Stimulated activated CD4-positive, alpha-beta T cell treated with anti-CD3 and anti-CD28 coated beads, Interleukin-2, amount 100 ng/mL, for 4 hours (primary cell): ENCODE measurements at places on chromosomes 2 and 18.

GRCh38 chr2:159968279-159968900 lies 94.0 kb downstream of the PLA2R1 start:
- DNase-seq = no peak

DNA sequence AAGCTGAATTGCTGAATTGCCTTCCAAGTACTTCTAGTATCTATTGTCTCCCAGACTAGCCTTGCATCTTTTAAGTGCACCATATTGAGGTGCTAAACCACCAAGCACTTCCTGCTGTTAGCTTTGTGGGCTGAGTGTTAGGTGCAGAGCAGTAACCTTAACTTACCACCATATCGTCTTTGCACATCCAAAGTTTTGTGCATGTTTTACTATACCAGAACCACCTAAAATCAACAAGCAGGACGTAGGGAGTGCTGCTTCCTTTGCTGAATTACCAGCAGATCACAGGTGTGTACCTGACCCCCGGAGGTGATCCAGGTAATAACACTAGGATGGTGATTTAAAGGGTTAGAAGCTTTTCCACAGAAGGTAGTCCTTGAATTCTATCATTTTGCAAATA lies 359.9 kb upstream of the HNRNPA3 start:
- DNase-seq = no peak

DNA sequence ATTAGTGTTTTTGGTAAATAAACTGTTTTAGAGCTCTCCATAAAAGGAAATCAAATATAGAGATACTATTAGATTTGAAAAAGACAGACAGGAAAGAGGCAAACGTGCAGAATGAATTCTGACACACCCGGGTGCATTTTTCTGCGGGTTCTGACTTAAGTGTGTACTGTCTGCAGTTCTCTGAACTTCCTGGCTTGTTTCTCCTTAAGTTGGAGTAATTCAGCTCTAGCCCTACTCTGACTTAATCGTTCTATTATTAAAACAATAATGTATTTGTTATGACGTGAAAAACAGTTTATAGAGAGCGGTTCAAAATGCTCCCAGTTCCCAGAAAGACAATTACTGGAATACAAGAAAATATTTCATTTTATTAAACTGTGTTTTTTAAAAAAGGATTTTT lies 305.9 kb downstream of the ARHGAP15 start:
- no peak for DNase-seq

DNA sequence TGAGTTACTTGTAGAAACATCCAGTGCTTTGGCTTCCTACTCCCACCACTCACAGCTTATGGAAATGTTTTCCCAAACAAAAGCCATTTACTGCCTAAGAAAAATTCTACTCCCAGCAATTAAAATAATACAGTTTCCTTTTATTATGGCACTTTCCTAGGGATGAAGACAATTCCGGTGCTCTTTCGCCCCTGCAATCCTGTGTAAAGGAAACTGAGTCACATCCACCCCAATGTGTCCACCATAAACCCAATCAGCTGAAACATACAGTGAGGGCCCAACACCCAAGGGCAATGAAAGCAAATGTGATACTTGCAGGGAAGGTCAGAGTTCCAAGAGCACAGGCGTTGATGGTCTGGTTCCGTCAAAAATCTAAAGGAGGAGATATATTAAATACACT lies 62.0 kb upstream of the ST3GAL5 start:
- DNase-seq = no peak

DNA sequence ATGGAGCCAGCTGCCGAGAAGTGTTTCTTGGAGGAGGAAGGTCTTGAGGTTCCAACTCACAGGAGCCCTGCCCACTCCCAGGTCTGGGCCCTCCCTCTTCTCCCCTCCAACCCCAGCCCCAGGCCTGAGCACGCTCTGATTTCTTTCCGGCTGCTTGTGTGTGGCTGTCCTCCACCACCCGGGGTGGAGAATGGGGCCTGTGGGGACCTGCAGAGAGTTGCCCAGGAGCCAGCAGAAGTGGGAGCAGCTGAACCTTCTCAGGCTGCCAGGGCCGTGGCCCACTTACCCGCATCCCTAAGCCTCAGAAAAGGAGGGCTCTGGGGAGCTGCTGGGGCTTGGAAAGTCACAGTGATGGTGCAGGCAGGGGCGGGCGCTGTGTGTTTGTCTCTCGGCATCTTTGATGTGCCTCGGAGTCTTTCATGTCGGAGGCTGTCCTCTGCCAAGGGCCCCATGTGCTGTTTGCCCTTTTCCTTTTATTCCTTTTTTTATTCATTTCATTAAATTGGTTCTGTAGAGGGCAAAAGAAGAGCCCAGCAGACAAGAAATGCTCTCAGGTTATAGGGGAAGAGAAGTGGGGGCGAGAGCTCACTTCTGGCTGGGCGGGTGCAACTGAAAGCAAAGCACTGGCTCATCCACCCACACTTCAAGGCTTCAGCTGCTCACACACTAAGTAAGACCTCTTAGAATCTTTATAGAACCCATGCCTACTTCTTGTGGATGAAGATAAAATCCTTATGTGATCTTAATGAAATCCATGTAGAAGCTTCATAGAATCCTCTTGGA lies 52.5 kb downstream of the SDC1 start:
- no peak for DNase-seq

GRCh38 chr2:88857274-88857741 lies 165.8 kb downstream of the RPIA start:
- no peak for DNase-seq

- no peak for DNase-seq
These were observed 21.3 kb downstream of the EDAR start for GRCh38 chr2:108967757-108968156.

DNA sequence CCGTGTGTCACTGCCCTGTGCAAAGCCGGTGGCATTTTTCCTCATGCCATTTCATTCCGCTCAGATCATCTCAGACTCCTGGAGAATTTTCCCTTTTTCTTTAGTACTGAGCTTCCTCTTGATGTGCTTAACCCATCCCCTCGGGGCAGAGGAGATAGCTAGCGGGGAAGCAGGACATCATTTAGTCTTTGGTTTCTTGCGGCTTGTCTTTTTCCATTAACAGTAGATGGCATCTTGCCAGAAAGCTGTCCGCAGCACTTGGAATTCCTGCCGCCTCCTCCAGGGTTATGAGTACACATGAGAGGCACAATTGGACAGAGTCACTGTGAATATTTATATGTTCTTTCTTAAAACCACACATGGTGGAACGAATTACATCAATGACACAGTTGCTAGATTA lies 226.6 kb downstream of the ALPK2 start:
- no peak for DNase-seq

DNA sequence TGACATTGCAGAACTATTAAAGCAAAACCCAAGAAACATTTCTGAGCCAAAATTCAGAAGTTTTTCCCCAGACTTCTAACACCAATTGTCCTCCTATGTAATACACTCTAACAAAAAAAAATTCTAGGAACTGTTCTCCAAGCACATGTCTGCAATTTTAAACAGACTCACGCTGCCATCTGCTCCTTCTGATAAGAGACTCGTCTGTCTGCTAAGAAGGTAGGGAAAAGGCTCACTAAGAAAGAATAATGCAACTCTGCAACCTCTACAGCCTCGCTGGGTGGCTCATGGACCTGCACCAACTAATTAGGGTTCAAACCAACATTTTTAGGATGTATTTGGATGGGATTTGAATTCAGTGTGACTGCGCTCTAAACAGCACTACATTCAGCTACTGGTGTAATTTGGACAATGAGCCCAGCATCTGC lies 366.5 kb downstream of the DSC3 start:
- no peak for DNase-seq

DNA sequence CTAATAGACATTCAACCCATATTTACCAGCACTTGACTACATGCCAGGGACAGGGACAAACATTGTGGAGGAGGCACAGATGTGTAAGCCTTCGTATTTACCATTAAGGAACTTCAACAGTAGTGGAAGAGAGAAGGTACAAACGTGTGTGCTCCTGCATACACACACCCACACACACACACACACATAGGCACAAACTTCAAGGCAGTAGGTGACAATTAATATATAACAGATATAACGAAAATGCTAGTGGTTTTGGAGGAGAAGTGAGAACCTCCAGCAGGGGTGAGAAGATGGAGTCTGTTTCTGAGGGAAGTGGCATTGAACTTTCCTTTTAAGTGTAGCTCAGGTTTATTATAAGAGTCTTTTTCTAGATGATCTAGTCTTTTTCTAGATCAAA lies 231.1 kb downstream of the SETBP1 start:
- DNase-seq = no peak

GRCh38 chr18:76454418-76454817 lies 40.6 kb downstream of the ZNF516 start:
- no peak for DNase-seq

DNA sequence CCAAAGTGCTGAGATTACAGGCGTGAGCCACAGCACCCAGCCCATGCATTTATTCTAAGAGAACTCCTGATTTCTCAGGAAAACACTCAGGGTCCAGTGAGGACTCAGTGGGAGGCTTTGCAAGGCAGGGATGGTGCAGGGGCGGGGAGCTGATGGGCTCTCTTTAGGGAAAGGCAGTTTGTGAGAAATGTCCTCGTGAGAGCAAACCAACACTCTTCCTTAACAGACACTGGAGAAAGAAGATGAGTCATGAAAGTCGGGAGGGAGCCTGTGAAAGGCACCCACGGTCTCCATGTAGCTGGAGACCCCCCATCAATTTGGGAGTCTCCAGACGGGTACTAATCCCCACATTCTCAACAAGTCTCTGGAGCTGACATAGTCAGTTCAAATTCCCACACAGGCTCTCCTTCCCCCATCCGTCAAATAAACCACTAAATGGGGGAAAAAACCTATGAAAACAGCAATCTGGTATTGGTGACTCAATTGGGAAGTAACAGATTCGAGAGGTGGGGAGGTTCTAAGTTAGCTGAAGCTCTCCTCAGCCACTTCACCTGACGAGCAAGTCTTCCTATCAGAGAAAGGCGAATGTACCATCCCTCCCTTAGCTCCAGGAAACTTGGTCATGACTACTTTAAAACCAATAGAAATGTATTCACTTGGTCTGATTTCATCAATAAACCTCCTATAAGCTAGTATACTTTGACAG lies 11.0 kb upstream of the CREG2 start:
- no peak for DNase-seq

GRCh38 chr2:30480703-30481322 lies 33.8 kb downstream of the LCLAT1 start:
- no peak for DNase-seq

- no peak for DNase-seq
These were observed 4.6 kb upstream of the LAMA3 start for GRCh38 chr18:23684515-23685197.

- no peak for DNase-seq
These were observed 59.9 kb downstream of the INPP4A start for GRCh38 chr2:98504381-98505109.

DNA sequence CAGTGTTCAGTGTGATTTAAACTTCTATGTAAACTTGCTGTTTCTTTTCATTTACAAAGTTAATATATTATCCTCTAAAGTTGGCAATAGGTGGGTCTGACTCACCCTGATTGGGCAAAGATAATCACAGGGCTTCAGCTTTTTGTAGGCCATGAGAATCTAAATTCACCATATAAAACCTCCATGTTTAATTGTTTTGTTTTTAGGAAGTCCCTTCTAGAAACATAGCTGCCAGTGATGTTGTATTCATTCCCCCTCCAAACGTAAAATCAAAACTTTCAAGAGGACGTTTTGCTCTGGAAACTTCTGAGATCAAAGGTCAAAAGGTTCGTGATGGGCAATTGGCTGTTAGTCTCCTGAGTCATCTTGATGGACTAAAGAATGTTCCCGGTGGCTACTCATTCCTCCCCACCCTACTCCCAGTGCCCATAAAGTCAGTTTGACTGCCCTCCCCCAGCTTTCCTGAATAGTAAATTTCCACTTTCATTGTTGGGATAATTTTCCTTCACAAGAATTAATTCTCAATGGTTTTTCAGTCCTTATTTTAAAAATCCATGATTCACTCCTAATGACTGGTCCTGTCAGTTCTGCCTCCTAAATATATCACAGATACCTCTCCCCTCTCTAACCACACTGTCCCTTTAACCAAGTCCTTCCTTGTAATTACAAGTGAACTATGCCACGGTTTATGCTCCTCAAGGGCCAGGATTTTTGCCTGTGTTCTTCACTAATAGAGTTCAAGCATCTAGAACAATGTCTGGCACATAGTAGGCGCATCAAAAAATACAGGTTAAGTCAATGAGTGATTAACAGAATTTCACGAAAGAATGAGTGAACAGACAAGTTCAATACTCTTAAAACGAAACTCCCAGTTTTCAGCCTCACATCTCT lies 164.4 kb upstream of the VRK2 start:
- no peak for DNase-seq

DNA sequence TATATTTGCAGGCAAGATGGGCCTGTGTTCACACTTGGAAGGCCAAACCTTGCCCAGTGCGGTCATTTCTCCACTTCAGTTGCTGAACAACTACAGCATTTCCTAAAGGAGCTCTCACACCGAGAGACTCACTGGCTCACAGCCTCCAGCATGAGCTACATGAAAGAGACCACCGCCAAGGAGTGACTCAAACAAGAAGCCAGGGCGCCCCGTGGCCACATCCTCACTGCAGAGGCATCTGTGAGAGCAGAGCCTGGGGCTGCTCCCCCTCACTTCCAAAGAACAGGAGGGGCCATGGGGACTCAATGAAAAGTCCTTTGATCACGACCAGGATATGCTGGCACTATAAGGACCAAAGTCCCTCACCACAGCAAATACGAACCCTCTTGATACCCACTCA lies 50.0 kb downstream of the TMEM163 start:
- peak; percentile 39 for DNase-seq

GRCh38 chr2:62570861-62571698 lies 65.1 kb upstream of the TMEM17 start:
- no peak for DNase-seq

DNA sequence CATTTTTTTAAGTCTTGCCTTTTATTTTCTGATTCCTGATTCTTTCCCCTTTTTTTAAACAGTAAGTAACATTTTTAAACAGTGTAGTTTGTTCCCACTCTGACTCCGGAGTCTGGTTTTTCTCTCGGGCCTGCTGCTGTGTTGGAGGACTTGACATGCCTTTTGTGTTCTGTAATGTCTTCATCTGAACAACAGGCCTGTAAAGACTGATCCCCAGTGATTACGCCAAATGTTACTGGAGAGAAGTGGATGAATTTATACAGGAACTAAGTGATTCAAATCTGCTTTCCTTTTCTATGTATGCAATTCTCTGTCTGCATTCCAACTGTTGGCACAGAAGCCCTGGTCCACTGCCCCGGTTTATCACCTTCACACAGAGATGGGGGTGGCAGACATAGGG lies 54.3 kb upstream of the RMDN2 start:
- DNase-seq = no peak

GRCh38 chr18:23316988-23317387 lies 136.1 kb upstream of the RIOK3 start:
- DNase-seq = no peak

DNA sequence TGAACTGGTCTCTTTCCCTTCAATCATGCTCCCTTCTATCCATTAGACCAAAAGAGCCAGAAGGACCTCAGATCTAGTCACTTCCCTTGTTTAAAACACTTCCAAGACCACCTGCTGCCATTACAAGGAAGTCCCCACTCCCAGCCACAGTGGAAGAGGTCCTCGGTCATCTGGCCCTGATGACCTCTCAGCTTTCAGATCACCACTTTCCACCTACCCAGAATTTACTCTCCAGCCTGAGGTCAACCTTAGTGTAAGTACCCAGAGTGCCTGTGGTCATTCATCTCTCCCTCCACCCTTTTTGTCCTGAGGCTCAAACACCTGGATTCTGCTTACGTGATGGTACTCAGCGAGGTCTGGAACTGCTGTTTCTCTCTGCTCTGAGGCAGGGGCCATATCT lies 67.1 kb downstream of the MARCO start:
- DNase-seq = no peak

- DNase-seq = no peak
These were observed 392.2 kb downstream of the ARHGAP15 start for GRCh38 chr2:143521396-143521795.
